Osteoblast (primary cell): ENCODE measurements at places on chromosomes 11 and 22. TPM values are rescaled to one million over a fixed set of nuclear protein-coding genes. Genes with fewer than 3 reads are reported as not detected.

GRCh38 chr11:91792779-91793262 is 431.8 kb upstream of the FAT3 start:
- no peak for DNase-seq

The PLAAT2 gene
- not detected in 2 replicates for total RNA-seq

- DNase-seq: peak; percentile 88
Measured at GRCh38 chr11:120336641-120337354, 585 bp downstream of the ARHGEF12 start.

The RASL10A gene
- not detected in 2 replicates for total RNA-seq

- no peak for DNase-seq
Measured at GRCh38 chr11:134233729-134234179, 9.3 kb downstream of the VPS26B start.

DNA sequence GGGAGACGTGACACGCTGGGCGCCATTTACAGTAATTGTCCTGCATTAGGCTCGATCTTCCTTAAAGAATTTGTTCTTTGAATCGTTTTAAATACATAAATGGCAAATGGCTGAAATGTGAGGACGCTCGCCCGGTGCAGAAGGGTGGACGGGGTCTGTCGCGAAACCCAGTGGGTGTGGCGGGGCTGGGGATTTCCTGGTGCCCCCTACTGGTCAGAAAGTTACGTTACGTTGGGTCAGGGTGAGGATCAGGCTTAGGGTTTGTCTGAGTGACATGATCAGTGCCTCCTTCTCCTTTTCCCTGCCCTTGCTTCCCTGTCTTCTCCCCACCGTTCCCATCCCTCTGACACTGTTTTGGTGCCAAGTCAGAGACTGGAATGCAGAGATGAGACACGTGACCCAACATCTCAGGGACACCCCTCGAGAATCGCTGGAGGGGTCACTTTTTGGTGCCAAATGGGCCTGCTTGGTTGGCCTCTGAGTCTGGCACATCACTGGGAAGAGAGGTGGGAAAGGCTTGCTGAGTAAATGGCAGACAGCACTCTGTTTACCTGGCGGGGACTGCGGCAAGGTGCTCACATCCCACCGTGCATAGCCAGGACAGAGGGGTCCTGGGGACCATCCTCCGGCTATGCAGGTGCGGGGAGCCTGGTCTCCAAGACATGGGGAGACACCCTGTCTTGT is 1107.6 kb downstream of the BRD1 start:
- DNase-seq: peak; percentile 37

The MCHR1 gene
- total RNA-seq: 0.59 TPM in 1 of 2 replicates, not detected in the other

- peak; percentile 96 for DNase-seq
Measured at GRCh38 chr22:39308614-39309363, 10.6 kb downstream of the RPL3 start.

DNA sequence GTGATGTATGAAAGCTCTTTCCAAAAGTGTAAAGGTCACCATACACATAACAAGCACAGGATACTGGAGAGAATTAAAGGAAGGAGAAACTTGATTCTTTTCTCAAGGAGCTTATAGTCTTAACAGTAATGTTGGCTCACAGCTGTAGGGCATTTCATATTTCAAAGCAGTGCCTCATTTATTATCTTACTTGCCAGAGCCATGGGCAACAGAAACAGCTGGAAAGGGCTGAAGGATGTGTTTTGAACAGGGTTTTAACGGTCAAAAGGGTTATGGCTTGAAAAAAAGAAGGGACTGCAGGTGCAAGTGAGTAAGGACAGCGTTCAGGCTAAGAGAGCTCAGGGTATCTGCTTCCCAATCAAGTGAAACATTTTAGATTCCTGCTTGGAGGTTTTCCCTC is 2.7 kb upstream of the GRAMD1B start:
- no peak for DNase-seq

DNA sequence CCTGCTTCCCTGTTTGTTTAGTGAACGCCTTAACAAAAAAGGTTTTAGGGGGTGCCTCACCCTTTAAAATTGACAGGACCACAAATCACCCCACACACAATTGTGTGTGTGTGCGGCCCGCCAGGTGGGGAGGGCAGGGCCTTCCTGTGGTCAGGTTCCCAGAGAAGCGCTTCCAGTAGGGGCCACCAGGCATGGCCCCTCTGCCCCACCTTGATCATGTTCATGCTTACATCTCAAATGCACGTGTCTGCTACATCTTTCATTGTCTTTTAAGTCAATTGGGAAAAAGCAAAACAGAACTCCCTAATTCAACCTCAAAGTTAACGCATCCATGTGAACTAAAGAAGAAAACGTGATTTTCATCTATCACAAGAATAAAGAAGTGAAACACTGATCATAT is 1335.3 kb downstream of the TBC1D22A start:
- no peak for DNase-seq

GRCh38 chr11:118200901-118201680 is 23.7 kb downstream of the JAML start:
- DNase-seq: no peak

- DNase-seq: peak; percentile 88
Measured at GRCh38 chr11:120324932-120325810, at the start of gene TLCD5. Gene TLCD5 (plus strand): TSS chr11:120325299. CDS start chr11:120327442, 2,143 bp downstream.

The TUB gene
- total RNA-seq: 19.2 and 23.5 TPM in 2 replicates
